ENCODE measurements at places on chromosomes 1 and 21.

DNA sequence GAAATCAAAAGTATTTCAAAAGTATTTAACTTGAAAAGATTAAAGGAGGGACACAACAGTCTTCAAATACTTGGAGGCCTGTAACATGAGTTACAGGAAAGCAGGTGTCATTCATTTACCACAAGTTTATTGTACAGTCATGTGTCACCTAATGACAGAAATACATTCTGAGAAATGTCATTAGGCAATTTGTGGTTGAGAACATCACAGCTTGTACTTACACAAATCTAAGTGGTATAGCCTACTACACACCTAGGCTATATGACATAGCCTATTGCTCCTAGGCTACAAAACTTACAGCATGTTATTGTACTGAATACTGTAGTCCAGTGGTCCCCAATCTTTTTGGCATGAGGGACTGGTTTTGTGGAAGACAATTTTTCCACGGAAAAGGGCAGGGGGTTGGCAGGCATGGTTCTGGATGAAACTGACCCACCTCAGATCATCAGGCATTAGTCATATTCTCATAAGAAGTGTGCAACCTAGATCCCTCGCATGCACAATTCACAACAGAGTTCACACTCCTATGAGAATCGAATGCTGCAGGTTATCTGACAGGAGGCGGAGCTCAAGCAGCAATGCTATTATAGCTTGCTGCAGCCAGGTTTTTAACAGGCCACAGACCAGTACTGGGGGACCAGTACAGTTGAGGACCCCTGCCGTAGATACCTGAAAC, 25.0 kb upstream of the PHTF1 start:
- DNase-seq: no peak

GRCh38 chr1:220768126-220768601, 18.5 kb upstream of the MTARC1 start:
- DNase-seq: no peak

DNA sequence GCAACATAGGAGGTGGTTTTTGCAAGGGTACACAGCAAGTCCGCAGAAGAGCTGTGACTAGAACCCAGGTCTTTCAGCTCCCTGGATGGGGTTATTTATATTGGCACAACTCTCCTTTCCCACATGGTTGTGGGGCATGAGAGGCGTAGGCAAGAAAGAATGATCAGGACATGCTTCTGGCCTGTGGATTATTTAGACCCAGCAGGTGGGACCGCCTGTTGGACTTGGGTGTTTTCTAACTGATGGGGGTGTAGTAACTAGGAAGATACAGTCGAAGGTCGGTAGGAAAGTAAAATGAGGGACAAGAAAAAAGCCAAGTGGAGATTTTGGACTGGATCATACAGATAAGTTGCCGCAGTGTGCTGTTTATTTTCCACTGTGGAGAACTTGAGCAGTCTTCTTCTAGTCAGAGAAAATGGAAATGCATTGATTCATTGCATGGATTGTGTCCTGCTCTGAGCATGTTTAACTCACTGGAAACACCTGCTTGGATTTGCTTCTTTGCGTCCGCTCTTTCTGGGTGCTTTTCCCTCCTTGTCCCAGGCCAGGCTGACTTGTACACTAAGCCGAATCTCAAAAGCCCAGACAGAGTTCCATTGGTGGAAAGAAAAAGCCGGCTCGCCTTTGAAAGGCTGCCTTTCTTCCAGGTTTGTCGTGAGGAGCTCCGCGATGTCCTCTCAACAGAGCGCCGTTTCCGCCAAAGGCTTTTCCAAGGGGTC, 592 bp downstream of the CRCT1 start:
- DNase-seq: no peak

GRCh38 chr1:15946571-15947381, 29.1 kb downstream of the ZBTB17 start:
- no peak for DNase-seq

DNA sequence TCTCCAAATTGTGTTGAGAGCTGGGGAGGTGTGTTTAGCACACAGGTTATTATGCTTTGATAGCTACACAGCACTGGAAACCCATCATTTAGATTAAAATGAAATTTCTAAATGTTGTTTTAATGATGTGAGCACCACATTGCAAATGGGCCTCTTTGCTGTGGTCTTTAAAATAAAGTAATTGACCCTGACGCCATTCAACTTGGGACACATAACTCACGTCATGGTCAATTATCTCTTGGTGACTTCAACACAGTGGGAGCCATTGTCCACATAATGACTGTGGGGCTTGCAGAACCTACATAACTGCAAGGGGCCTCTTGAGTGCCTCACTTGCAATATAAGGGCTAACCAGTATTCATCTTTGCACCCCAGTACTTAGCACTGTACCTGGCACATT, 280.4 kb downstream of the HLX start:
- no peak for DNase-seq
